ENCODE measurements at places on chromosomes 7 and 10.

GRCh38 chr7:138519061-138519798 is 59.2 kb downstream of the TRIM24 start:
- DNase-seq, result no peak
- no peak overlapping the region for H3K4me3 ChIP-seq
- no peak overlapping the region for H3K27ac ChIP-seq
- H3K4me1 ChIP-seq, result no peaks in the 10 kb centered on the region

GRCh38 chr7:87140271-87140748 is 11.9 kb upstream of the DMTF1 start:
- DNase-seq, result no peak
- no peak overlapping the region for H3K4me3 ChIP-seq
- no peak overlapping the region for H3K27ac ChIP-seq
- H3K27me3 ChIP-seq, result peaks cover 7% of the 10 kb centered on the region
- H3K36me3 ChIP-seq, result no peaks in the 10 kb centered on the region

- H3K4me3 ChIP-seq, result no peak overlapping the region
- no peak for DNase-seq
- H3K36me3 ChIP-seq, result no peaks in the 10 kb centered on the region
- no peak overlapping the region for H3K27ac ChIP-seq
- no peaks in the 10 kb centered on the region for H3K4me1 ChIP-seq
Measured at GRCh38 chr7:50978633-50979215, 196.0 kb upstream of the GRB10 start.

- H3K27ac ChIP-seq, result no peak overlapping the region
- no peaks in the 10 kb centered on the region for H3K27me3 ChIP-seq
Measured at GRCh38 chr10:62594093-62594520, 210.4 kb upstream of the ADO start.

DNA sequence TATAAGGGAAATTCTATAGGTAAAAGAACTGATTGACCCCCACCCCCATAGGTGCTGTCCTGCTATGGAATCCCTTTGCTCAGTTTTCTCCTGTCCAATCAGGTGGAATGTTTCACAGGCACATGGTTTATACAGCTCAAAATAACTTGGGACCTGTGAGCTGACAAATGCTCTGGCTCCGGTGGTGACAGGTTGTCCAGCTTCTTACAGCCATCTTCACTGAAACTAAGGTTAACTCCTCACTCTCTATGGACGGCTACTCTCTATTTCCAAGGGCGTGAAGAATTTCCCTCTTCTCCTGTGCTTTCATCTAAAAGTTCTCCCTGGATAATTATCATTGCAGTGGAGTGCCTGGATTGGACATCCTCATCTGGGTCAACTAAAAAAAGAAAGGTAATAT is at the start of gene MYPN:
Gene MYPN (plus strand): TSS at position 158 of the 400 bp plus-strand sequence. CDS start 11,951 bp downstream, outside the sequence.
- peaks cover 55% of the 10 kb centered on the region for H3K4me1 ChIP-seq
- peak within 1 kb of the TSS; percentile 57 for H3K4me3 ChIP-seq
- peak within 1 kb of the TSS; percentile 100 for H3K27ac ChIP-seq
- DNase-seq, result peak; percentile 91
- H3K27me3 ChIP-seq, result no peaks in the 10 kb centered on the region

- no peaks in the 10 kb centered on the region for H3K4me1 ChIP-seq
Measured at GRCh38 chr7:83365746-83366145, 203.1 kb upstream of the PCLO start.

- no peak overlapping the region for H3K4me3 ChIP-seq
- peaks cover 3% of the 10 kb centered on the region for H3K27me3 ChIP-seq
- H3K36me3 ChIP-seq, result no peaks in the 10 kb centered on the region
- H3K27ac ChIP-seq, result no peak overlapping the region
- H3K4me1 ChIP-seq, result no peaks in the 10 kb centered on the region
Measured at GRCh38 chr7:131786204-131786603, 229.8 kb upstream of the PODXL start.
